ENCODE measurements at places on chromosomes 3 and 15. TPM values are rescaled to one million over a fixed set of nuclear protein-coding genes. Genes with fewer than 3 reads are reported as not detected.

Gene IP6K1
- total RNA-seq, result 31.0 TPM

Gene FSD2
- not detected for total RNA-seq

Gene PRR20G
- not detected for total RNA-seq

Gene RTP3
- total RNA-seq, result not detected

All from smooth muscle cell of the coronary artery (primary cell).